ENCODE measurements at places on chromosomes 4 and X.

GRCh38 chr4:176090115-176090514 is 24.5 kb downstream of the WDR17 start:
- DNase-seq: no peak

DNA sequence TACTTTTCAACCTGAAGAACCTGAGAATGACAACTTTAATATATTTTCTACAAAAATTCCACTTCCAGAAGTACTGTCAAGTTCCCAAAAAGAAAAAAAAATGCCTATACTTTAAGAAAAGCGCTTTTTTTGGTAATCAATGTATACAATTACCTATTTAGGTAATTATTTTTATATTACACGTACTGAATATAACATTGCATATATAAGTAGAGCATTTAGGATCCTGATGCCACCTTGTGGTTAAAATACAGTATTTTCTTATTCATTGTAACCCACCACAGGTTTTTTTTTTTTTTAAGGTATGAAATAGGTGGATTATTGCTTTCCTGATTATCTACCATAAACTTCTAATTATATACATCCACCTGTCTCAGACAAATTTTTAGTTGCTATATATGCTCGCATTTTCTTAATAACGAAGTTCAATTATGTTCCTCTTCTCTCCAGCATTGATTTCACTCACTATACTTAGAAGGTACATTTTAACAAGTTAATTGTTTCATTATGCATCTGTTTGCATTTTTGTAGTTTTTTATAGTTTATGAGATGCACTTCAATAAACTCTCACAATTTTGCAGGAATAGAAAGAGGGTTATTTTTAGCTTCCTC is 5.2 kb downstream of the MAP9 start:
- peak; percentile 2 for DNase-seq

DNA sequence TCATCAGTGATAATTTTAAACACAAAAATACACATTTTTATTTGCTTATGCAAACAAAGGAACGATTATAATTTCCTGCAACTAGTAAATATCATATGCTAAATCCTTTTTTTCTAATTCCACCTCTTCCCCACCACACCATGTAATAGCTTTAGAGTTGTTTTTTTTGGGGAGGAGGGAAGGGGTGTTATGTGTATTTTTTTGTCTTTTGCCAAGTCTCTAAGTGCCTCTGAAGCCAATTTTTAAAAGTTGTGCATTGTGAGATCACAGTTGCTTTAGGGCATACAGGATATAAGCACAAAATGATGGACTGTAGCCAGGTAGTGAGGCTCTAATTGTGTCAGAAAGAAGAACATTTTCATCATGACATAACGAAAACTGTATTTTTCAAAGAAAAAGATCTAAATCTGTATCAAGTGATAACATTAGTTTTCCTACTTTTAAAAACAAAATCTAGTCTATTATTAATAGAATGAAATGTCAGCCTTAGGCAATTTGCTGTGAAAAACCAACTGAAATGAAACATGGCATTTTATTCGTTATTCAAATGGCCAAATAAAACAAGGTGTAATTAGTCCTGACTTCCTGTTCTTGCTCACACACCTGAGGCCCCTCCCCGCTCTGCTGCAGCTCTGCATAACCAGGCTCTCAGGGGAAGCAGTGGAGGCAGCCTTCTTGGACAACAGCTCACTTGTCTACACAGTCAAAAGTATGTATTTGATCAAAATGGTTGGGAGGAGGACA is 157.4 kb downstream of the PALLD start:
- no peak for DNase-seq

DNA sequence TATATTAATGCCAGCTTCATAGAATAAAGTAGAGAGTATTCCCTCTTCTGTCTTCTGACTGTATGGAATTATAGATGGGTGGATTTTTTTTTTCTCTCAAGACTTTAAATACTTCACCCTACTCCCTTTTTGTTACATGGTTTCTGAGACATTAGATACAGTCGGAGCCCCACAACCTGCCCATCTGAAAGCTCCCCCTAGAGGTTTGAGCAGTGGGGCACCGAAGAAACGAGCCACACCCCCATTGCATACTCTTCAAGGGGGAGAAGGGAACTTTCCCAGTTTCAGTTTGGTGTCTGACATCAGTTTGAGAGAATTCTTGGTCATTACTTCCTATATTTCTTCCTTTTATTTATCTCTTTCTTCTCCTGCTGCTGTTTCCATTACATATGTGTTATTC is 437.6 kb upstream of the AGA start:
- no peak for DNase-seq

DNA sequence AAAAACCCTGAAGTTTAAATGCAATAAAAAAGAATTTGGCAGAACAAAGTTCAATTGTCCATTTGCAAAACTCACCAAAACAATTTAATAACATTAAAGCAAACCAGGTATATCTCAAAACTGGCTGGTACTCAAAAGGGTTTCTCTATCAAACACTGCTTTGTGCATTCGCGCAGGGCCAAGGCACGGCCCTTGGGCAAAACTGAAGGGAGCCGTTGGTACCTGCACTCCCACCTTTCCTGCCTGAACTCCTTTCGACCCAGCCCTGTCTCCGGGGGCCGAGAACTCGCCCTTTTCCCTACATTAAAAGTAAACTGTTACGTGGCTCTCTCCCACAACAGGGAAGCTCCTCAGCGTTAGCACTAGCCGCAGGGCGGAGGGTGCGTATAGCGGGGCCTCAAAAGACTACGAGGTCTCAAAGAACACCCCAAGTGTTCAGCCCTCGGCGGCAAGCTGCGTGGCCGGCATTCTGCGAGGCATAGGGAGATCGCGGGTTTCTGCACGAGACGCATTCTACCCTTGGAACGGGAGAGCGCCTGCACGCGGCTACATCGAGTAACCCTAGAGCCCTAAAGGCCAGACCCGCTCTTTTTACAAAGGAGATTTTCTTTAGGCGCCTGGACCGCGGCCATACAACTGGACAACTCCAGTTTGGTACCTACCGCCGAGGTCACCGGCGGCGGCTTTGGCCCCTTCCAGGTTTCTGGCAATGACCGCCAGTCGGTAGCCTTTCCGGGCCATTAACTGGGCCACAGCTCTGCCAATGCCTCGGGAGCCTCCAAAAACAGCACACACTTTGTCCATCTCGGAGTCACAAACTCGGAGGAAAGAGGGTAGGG is 550 bp downstream of the CBR4 start:
- no peak for DNase-seq

- DNase-seq: no peak
Measured at GRCh38 chr4:85086721-85087120, 120.2 kb upstream of the WDFY3 start.

DNA sequence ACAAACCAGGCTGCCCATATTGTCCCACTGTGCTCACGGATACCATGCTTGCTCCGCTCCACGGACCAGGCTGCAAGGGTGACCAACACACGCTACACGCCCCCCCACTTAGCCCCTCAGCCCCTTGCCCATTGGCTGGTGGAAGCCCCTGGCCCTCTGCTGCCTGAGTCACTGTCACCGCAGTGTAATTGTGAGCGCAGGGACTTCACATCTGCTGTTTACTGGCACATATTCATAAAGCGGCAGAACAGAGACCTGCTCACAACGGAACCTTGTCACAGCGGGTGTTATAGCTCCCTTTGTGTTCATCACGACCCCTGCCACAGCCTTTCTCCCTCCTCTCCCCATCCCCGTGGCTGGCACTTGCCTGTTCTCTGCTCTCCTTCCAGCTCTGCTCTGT is 83.7 kb downstream of the PSAPL1 start:
- DNase-seq: no peak

DNA sequence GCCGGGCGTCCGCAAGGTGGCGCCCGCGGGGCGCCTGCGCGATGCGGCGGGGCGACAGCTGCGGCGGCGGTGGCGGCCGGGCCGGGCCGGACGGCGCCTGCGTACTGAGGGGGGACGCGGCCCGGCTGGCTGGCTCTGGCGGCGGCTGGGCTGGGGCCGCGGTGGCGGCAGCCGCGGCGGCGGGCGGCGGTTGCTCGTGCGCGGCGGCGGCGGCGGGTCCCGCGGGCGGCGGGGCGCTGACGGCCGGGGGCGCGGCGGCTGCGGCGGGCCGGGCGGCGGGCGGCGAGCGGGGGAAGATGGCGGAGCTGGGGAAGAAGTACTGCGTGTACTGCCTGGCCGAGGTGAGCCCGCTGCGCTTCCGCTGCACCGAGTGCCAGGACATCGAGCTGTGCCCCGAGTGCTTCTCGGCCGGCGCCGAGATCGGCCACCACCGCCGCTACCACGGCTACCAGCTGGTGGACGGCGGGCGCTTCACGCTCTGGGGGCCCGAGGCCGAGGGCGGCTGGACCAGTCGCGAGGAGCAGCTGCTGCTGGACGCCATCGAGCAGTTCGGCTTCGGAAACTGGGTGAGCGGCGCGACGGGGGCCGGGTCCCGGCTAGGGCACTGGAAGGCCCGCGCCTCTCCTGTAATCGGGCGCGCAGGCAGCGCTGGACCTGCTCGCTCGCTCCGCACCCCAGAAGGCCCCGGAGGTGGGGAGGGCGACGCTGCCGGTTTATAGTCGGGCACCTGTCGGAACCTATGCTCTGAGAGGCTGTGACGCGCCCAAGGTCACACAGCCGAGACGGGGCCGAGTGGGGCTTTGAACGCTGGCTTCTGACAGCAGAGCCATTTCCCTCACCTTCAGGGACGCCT is at the start of gene TADA2B:
Gene TADA2B, plus strand, starts transcription at position 89 of the 853 bp plus-strand sequence. Its CDS starts 208 bp downstream, at position 297.
- no peak for DNase-seq

GRCh38 chr4:16123356-16124084 is 39.7 kb upstream of the PROM1 start:
- no peak for DNase-seq

DNA sequence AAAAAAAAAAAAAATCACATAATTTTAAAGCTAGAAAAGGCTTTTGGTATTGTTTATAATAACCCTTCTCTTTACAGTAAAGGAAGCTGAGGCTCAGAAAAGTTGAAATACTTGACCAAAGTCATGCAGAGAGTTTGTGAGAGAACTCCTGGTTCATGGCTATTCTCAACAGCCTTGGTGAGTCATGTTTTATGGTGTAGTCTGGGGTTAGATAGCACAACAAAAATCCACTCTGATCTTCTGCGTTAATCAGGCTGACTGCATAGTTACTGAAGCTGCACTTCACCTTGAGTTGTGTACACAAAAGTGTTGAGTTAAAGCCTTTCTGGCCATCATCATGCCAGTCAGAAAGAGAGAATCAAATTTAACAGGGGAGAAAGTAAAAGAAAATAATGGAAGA is 19.3 kb upstream of the SFRP2 start:
- no peak for DNase-seq

All from astrocyte of the cerebellum (primary cell).